ENCODE measurements at places on chromosomes 12 and 14. TPM values are rescaled to one million over a fixed set of nuclear protein-coding genes. Genes with fewer than 3 reads are reported as not detected.
A peak's percentile ranks its signal among the peaks of the same experiment; 100 is the strongest.

DNA sequence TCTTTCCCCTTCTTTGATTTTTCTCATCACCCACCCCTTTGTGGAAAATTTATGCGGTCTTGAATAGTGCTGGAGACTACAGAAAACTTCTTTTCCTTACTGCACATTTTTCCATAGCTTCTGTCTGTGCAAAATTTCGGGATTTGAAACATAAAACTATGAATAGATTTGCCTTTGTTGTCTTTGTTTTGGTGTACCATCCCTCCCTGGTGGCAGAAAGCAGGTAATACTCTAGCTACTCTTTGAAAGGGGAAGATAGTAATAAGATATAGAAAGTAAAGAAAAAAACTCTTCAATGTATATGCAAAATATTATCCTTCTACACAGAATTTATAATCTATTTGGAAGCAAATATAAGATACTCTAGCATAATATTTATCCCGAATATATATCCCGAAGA, 79.1 kb upstream of the LMO3 start:
- no peak overlapping the region for H3K27ac ChIP-seq
- DNase-seq, result no peak
- no peaks in the 10 kb centered on the region for H3K4me1 ChIP-seq

DNA sequence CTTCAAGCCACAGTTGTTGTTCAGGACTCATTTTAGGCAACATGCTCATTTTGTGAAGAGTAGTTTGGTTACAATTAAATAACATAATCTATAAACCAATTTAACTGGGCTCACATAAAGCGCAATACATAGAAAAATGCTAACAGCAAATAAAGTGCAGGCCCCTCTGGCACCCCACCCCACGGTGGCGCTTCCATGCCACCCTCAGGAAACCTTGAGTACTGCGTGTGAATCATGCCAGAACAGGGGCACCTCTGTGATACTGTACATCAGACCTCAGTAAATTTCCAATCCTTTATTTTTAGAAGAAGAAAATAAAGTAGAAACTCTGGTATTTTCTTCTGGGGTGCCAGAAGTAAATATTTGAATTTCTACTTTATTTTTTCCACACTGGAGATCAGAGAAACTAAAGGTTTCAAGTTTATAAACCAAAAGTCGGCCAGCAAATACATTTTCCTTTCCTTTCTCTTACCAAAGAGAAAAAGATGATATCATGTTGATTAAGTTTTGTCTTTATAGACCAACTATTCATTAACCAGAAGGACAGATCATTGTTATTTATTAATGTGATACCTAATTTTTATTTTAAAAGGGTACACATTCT, 316.8 kb downstream of the PAWR start:
- H3K27me3 ChIP-seq, result no peaks in the 10 kb centered on the region
- no peak for DNase-seq
- H3K4me3 ChIP-seq, result no peak overlapping the region
- no peaks in the 10 kb centered on the region for H3K36me3 ChIP-seq
- H3K4me1 ChIP-seq, result no peaks in the 10 kb centered on the region

SMCO2 gene
- 0.21 TPM for polyA plus RNA-seq

DNA sequence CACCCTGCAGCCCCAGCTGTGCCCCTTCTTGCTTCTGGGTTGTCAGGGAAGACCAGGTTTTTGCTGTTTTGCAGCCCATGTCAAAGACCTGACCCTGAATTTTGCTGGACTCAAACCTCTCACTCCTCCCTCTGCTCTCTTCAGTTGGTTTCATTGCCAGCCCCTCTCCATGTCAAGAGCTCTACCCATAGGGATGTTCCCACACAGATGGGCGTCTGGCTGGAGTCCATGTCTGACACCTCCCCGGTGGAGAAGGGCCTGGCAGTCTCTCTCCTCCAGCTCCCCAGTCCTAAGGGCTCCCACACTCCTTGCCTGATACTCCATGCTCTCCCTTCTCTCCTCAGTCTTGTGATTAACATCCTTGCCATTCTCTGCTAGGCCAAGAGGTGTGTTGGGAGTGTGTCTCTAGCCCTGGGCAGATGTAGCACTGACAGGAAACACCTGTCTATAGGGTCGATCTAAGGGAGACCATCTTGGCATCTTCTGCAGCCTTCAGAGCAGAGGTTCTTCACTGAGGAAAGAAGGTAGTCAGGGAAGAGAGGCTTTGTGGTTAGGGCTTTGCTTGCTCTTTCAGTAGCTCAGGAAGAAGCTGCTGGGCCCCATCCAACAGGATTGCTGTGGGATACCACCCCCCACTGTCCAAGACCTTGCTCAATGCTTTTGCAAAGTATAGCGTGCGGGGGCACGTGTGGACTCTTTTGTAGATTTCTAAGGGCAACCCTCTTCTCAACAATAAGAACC, 4.7 kb downstream of the ASIC1 start:
- H3K36me3 ChIP-seq, result no peaks in the 10 kb centered on the region
- H3K4me3 ChIP-seq, result no peak overlapping the region
- no peak for DNase-seq
- peaks cover 33% of the 10 kb centered on the region for H3K27me3 ChIP-seq

DNA sequence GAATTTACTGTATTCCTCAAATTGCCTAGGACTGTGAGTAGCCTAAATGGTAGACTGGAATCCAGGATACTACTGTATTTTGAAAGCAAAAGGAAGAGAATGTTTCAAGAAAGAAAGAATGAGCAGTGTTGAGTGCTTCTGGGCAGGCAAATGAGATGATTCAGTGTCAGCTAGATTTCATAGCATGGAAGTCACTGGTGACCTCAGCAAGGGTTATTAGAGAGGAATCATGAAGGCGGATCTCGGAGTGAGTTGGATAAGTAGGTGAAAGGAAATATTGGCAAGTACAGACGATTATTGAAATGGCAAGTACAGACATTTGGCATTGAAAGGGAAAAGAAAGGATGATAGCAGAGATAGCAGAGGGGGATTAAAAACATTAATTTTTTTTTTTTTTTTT, 27.1 kb downstream of the VRK1 start:
- H3K27me3 ChIP-seq, result no peaks in the 10 kb centered on the region
- no peak for DNase-seq
- no peaks in the 10 kb centered on the region for H3K36me3 ChIP-seq
- no peak overlapping the region for H3K4me3 ChIP-seq
- peaks cover 8% of the 10 kb centered on the region for H3K4me1 ChIP-seq

DNA sequence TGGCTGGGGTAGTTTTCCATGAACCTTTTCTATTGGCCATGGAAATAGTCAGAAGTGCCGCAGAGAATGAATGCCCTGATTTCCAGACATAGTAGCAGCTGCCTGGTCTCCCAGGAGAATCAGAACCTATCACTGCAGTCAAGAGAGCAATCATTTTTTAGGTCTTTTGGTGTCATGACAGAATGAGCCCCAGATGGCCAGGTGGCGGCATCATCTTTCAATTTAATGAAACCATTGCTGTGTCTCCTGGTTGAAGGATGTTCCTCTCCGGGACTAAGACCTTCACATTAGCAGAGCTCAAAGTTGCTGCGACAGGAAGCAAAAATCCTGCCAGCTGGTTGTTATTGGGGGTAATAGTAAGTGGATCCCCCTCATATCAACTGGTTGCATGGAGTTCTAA, 18.8 kb downstream of the TNFAIP2 start:
- peaks cover 25% of the 10 kb centered on the region for H3K4me1 ChIP-seq
- H3K4me3 ChIP-seq, result no peak overlapping the region
- DNase-seq, result no peak
- H3K36me3 ChIP-seq, result peaks cover 6% of the 10 kb centered on the region
- H3K27me3 ChIP-seq, result no peaks in the 10 kb centered on the region

GRCh38 chr12:78885466-78885865, 20.9 kb downstream of the SYT1 start:
- no peaks in the 10 kb centered on the region for H3K36me3 ChIP-seq
- H3K4me3 ChIP-seq, result no peak overlapping the region
- no peak for DNase-seq
- H3K27ac ChIP-seq, result no peak overlapping the region
- no peaks in the 10 kb centered on the region for H3K4me1 ChIP-seq

DNA sequence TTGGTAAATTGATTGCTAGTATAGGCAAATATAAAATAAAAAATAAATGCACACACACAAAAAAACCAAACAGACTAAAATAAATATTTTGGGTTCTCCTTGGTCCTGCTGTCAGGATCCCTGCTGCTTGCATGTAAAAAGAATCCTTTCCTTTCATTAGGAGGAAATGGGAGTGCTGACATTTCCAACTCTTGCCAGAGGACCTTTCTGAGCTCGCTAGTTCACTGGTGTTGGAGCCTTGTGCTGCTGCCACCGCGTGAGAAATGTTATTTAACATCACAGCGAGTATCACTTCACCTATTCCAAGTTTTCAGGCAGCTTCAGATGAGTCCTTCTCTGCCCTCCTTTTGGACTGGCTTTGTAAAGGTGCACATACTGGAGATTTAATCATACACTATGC, 358.9 kb downstream of the NPAS3 start:
- H3K4me3 ChIP-seq, result no peak overlapping the region
- no peaks in the 10 kb centered on the region for H3K4me1 ChIP-seq
- no peaks in the 10 kb centered on the region for H3K27me3 ChIP-seq

- H3K36me3 ChIP-seq, result no peaks in the 10 kb centered on the region
- H3K4me1 ChIP-seq, result no peaks in the 10 kb centered on the region
- no peak for DNase-seq
- no peak overlapping the region for H3K27ac ChIP-seq
- H3K4me3 ChIP-seq, result no peak overlapping the region
Measured at GRCh38 chr12:32893458-32893857, 3.1 kb downstream of the PKP2 start.

GRCh38 chr12:80702889-80703805, 4.3 kb upstream of the MYF6 start:
- no peaks in the 10 kb centered on the region for H3K36me3 ChIP-seq
- no peak overlapping the region for H3K27ac ChIP-seq
- H3K27me3 ChIP-seq, result peaks cover 17% of the 10 kb centered on the region

DNA sequence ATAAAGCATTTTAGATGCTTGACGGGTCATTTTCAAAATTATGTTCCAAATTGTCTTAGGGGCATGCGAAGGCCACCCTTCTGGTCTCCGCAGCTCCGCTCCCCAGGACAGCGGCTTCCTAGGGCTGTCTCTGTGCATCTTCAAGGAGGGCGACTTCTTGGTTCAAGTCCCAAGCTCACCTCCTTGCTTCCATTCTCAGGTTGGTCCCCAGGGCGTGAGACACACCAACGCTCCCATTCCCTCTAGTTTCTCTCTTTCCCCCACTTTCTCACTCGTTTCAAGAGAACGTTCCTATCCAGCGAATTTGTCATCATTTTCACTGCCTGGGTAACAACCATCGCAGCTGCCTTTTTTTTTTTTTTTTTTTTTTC, 109.4 kb upstream of the CCND2 start:
- H3K27ac ChIP-seq, result no peak overlapping the region
- peak overlapping the region; percentile 41 for H3K4me3 ChIP-seq
- H3K36me3 ChIP-seq, result no peaks in the 10 kb centered on the region
- no peaks in the 10 kb centered on the region for H3K4me1 ChIP-seq
- peaks cover 18% of the 10 kb centered on the region for H3K27me3 ChIP-seq

Data from left lung (tissue), 14 donors.